DMS79 treated with DMSO at 0.1 percent for 48 hours (cell line): ENCODE measurements at places on chromosomes 11 and 22.

DNA sequence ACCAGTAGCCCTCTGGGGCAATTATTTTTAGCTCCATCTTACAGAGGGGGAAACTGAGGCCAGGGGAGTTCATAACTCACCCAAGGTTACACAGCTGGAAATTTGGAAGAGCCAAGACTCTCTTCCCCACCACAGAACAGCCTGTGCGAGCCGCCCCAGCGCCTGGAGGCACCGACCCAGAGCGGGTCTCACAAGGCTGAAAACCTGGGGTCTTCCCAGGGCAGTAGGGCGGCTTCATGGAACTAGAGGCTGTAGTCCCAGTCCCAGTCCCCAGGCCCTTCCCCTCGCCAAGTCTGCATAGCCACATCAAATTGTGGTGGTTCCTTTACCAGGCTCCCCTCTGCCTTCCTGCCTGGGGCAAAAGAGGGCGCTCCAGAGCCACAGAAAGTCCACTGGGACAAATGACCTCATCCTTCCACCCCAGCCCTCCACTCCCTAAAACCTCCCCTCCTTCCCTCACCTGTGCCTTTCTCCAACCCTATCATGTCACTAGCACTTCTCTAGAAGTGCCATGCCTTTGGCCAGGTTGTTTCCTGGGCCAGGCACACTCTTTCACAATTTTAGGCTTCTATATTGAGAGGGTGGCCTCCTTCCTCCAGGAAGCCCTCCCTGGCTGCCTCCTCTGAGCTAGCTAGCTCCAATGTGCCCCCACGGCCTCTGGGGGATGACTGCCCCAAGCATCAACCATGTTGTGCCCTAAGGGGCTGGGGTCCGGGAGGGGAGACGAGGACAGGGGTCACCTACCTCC is 15.2 kb upstream of the CDC42EP1 start:
- DNase-seq = no peak

DNA sequence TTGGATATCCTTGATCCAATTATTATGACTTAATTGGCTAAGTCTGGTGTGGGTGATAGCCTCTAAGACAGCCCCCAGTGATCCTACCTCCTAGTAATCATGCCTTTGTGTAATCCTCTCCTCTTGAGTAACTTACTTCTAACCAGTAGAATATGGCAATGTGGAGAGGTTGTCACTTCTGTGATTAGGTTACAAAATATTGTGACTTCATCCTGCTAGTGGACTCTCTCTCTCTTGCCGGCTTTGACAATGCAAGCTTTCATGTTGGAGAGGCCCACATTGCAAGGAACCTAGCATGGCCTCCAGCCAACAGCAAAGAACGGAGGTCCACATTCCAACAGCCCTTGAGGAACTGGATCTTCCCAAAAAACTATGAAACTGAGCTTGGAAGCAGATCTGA is 19.5 kb downstream of the YPEL4 start:
- DNase-seq = no peak

DNA sequence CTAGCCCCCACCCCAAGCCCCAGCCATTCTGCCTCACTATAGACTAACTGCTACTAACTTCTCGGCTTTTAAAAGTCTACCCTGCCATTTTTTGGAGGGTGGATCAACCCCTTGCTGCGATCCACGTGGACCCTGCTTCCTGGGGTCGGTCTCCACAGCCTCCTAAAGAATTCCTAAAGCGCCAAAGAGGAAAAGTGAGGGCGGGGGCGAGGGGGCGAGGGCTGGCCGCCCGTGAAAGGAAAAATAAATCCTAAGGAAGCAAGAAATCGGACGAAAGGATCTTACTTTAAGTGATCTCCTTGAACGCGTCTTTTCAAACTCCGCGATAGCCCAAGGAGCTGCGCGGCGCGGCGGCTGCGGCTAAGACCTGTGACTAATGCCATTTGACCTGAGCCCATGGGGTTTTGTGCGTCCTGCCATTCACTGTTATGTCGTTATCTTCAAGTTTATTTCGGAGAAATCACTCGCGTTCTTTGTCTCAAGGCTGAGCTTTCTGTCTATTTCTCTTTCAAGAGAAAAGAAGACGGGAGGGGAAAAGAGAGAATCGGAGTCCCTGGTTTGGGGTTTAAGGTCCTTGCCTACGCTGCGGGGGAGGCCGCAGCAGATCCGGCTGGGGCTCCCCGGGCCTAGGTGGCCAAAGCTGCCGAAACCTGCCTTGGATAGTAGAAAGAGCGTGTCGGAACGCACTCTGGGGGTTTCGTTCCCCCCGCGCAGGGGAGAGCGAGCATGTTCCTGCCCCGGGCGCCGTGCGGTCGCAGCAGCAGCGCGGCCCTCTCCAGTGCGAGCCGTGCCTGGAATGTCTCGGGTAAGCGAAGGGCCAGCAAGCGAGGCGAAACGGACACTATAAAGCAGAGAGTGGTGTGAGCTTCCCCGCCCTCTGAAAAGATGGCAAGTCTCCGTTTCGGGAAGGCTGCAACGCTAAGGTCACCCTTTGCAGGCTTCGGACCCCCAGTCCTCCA is 2.8 kb upstream of the DBX1 start:
- peak; percentile 52 for DNase-seq

GRCh38 chr11:104118105-104118744 is 45.7 kb downstream of the PDGFD start:
- no peak for DNase-seq

- DNase-seq = no peak
These were observed 3.6 kb downstream of the ASCL2 start for GRCh38 chr11:2266586-2267305.
